ENCODE measurements at places on chromosomes 3 and 15.

DNA sequence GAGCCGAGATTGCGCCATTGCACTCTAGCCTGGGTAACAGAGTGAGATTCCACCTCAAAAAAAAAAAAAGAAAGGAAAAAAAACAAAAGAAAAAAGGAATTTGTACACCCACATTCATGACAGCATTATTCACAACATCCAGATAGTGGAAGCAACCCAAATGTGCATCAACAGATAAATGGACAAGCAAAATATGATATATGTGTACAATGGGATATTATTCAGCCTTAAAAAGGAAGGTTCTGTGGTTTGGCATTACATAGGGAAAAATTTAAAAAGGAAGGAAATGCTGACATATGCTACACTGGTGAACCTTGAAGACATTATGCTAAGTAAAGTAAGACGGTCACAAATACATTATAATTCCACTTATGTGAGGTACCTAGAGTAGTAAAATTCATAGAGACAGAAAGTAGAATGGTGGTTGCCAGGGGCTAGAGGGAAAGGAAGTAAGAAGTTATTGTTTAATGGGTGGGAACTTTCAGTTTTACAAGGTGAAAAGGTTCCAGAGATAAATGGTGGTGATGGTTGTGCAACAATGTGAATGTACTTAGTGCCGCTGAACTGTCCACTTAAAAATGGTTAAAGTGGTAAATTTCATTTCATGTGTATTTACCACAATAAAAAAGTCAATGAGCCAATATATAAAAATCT, 118.5 kb downstream of the MYLK start:
- no peak for DNase-seq

- DNase-seq, result no peak
Observed at GRCh38 chr15:75646944-75647364, 758 bp upstream of the SNX33 start.

GRCh38 chr3:48898383-48899234, at the start of gene SLC25A20:
Gene SLC25A20, minus strand, starts transcription at chr3:48898882. Its CDS starts 88 bp downstream, at chr3:48898794.
- peak; percentile 86 for DNase-seq

GRCh38 chr15:34188711-34189110, 21.2 kb downstream of the KATNBL1 start:
- DNase-seq, result no peak

- no peak for DNase-seq
Observed at GRCh38 chr3:178084938-178085816, 451.1 kb upstream of the KCNMB2 start.

- no peak for DNase-seq
Observed at GRCh38 chr3:78974181-78974790, 793.5 kb downstream of the ROBO1 start.

- no peak for DNase-seq
Observed at GRCh38 chr3:12198301-12198700, 39.6 kb upstream of the TIMP4 start.

DNA sequence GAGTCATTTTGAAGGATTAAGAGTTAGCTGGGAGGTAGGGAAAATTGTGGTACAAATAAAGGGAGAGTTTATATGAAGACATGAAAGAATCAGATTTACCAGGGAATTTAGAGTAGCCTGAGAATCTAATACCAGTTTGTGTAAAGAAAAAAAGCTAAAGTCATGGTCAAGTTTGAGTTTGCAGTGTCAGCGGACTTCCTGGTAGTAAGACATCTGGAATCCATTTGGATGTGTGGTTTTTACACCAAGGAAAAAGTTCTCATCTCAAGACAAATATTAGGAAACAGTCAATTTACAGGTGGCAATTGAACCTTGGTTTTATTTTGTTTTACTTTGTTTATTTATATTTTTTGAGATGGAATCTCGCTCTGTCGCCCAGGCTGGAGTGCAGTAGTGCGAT, 1.5 kb upstream of the P2RY12 start:
- DNase-seq, result no peak

DNA sequence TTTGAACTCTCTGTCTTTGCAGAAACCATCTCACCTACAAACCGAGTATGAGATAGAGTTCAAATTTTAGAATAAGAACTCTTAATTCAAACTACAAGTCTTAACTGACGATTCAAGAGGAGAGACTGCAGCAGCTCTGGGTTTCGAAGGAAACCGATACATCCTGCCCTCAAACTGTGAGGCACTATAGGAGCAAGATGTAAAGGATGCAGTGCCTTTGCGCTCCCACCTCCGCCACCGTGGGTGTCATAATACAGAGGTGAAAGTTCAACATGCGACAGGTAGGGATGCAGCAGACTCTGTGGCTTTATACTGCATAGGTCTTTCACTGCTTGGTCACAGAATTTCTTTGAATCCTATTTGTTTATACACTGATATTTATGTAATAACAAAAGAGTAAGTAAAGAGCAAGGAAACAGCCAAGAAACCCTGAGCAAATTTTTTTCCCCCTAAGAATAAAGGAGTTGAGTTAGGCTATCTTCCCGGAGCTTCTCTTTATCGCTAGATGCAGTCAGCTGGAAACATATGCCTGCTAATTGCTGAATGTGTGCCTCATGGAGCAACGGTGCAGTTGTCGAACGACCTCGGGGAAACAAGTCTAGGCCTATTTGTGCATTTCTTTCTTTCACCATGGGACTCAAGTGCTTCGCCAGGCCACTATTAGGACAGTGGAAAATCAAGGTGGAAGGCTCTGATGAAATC, 1097.6 kb upstream of the CFAP20DC start:
- no peak for DNase-seq

DNA sequence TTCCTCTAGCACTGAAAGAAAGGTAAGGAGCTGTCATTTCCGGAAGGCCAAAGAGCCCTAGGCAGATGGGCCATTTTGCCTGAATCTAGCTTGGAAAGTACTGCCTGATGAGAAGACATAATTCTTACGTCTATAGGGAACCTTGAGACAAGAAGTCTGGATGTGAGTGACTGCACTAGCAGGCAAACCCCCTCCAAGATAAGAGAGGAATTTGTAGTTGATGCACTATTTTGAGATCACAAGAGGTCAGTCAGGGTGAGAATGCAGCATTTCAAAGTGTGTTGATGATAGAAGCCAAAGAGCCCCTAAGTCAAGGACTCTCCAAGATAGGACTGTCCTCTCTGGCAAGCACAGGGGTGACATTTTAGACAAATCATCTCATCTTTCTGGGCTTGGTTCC, 99.2 kb downstream of the HES1 start:
- DNase-seq, result no peak
